ENCODE measurements at places on chromosomes 12 and 14.

DNA sequence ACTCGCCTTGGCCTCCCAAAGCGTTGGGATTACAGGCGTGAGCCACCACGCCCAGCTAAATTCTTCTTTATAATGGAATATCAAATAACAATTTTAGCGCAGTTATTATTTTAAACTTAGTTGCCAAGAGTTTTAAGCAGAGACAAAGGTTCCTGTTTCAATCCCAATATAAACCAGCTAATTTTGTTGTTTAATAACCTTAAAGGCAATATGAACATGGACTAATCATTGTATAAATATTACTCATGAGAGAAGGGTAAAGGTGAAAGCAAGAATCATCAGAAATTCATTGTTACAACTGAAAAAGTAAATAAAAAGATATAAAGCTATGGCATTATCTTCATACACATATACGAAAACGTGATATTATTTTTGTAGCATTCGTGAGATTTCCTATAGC lies 8.2 kb downstream of the DTD2 start:
- no peak for DNase-seq

DNA sequence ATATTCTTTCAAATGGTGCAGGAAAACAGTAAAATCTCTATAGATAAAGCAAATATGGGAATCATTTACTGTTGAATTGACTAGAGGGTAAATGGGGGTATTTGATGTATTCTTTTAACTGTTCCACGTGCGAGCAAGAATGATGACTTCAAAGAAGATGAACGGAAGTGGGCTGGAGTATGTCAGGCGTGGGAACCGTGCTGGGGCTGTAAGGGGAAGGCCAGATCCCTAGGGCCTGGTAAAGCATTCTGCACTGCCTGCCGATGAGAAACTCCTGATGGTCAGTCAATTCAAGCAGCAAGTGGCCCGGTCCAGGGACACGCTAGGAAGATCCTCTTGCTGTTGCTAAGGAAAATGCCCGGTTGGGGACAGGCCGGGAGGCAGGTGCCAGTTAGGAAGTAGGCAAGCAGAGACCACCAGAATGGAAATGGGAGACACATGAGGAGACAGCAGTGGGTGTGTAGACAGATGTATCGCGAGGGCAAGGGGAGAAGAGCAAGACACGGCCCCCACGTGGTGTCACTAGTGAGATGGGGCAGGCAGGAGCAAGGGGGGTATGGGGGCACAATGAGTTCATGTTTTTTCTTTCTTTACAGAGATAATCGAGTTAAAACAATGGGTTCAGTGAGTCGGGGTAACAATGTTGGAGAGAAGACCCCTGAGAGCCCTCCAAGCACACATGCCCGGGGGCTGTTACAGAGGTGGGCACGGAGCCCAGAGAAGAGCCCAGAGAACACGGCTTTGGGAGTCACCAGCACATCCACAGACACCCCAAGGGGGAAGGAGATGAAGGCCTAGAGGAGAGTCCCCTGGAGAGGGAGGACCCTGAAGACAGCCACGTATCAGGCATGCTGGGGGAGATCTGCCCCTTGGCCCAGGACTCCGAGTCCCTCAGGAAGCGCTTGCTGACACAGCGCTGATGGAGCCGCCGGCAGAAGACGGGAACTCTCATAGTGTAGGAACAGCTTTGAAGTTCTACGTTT lies 37.2 kb downstream of the FBXO21 start:
- DNase-seq = no peak

GRCh38 chr14:34257505-34257904 lies 204.5 kb downstream of the SPTSSA start:
- no peak for DNase-seq

- no peak for DNase-seq
Measured at GRCh38 chr12:42031847-42032564, 112.7 kb downstream of the GXYLT1 start.

- DNase-seq = no peak
Measured at GRCh38 chr12:26580619-26581018, 252.4 kb downstream of the ITPR2 start.

GRCh38 chr12:89976866-89977265 lies 268.2 kb upstream of the ATP2B1 start:
- no peak for DNase-seq
